ENCODE measurements at places on chromosomes 6 and 20. TPM values are rescaled to one million over a fixed set of nuclear protein-coding genes. Genes with fewer than 3 reads are reported as not detected.

The TMEM170B gene
- 5.4 TPM for total RNA-seq

- DNase-seq: no peak
Measured at GRCh38 chr6:135230711-135231468, 49.8 kb downstream of the MYB start.

- no peak for DNase-seq
Measured at GRCh38 chr6:125057392-125058246, 95.4 kb downstream of the RNF217 start.

GRCh38 chr6:100461917-100462705 lies 2.6 kb downstream of the SIM1 start:
- DNase-seq: no peak

DNA sequence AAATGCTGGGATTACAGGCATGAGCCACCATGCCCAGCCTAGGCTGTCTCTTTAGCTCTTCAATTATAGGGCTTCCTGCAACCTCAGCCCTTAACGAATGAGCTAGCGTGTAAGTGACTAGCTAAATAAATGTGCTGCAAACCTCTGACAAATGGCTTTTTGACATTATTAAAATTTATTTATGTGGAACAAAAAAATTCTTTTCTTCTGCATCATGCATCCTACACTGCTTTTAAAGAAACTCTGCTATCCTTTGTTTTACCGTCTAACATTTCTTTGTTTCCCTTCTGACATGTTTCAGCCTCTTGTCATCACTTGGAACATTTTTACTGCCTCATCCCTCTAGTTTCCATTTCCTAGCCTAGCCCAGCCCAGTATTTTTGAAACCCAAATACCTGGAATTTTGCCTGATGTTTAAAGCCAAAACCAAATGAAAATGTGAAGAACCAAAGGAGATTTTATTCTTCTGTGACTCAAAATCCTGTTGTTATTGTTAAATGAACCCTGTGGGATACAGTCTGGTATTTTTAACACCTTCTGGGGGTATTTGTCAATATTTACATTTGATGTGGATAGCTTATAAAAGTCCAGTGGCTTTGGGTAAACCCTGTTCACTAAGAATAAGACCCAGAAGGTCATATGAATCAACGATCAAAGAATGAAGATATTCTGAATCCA lies 9.5 kb downstream of the NT5E start:
- no peak for DNase-seq

All from esophagus muscularis mucosa (tissue), 4 donors.